ENCODE measurements at places on chromosomes 3 and 15.

- no peak for DNase-seq
Observed at GRCh38 chr15:80904998-80905397, 84.6 kb downstream of the MESD start.

GRCh38 chr3:141539431-141540187 lies 52.8 kb downstream of the RASA2 start:
- DNase-seq: no peak

DNA sequence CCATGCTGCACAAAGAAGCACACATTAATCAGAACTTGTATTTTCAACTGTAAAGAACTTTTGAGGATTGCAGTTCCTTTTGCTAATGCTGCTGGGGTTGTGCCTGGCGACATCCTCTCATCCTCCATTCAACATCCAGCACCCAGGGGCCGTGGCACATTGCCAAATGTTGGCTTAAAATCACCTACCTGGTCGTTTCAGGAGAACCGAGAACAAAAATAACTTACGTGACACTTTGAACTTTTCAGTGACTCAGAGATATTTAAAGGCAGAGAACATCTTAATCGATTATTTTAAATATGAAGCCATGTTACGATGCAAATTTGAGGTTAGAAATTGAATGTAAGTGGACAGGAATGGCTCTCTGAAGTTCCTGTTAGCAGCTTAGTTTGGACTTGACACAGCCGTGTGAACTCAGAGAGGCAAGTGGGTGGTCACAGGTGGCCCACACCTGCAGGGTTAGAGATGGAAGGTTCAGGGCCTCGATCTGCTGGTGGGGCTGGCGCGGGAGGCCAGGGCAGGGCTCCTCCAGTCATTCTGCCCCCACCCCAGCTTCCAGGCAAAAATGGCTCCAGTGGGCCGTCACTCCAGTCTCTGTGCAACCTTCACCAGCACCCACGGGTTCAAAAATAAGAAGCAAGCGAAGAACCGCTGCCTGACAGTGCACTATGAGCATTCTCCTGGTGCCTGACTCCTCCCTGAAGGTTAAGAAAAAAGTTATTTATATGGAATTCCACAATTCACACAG lies 12.2 kb downstream of the LRRK1 start:
- DNase-seq: no peak

- DNase-seq: no peak
Observed at GRCh38 chr3:63352008-63352279, 73.8 kb downstream of the SYNPR start.

- DNase-seq: peak; percentile 58
Observed at GRCh38 chr3:13346481-13347389, 73.4 kb downstream of the NUP210 start.

DNA sequence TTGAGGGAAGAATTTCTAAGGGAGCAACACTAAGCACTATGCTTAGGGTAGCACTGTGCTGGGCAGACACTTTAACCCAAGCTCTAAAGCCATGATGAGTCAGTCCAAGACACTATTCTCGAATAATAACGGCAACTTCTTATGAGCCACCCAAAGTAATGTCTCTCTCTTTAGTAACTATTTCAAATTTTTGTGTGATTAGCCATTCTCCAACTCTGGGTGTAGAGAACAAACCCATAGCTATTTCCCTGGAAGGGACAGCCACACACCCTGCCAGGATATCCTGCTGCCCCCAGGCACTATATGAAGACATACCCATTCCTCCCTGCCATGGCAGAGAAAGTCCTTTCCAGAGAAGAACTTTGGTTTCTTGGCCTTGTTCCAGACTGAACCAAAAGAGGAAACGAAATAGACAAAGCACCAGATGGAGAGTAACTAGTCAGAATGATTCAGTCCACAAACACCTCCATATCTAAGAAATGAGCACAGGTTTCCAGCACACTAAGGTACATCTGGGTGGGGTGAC lies 384.9 kb upstream of the THBS1 start:
- DNase-seq: no peak

DNA sequence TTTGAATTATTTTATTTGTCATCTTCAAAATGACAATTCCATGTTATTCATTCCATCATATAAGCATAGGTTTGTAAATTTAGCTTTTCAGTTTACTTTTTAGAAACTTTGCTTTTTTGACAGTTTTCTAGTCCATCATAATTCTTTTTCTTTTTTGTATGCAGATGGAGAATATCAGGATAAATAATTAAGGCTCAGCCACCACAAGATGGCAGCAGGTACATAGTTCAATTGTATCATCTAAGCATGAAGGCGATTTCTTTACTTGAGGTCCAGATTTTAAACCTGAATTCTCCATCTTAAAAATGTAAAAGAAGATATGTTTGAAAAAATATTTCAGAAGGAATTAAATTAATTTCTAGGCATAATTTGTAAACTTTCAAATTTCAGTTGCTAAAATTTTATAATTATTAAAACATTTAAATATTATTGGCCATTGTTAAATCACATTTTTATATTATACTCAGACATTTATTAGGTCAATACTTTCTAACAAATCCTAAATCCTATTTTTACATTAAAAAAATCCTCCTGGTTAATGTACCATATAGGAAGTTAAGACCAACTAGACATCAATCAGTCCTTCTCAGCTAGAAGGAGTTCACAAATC lies 15.1 kb downstream of the PLSCR5 start:
- DNase-seq: no peak

- no peak for DNase-seq
Observed at GRCh38 chr15:91953432-91953831, 99.9 kb downstream of the SLCO3A1 start.

- DNase-seq: no peak
Observed at GRCh38 chr3:140553591-140553990, 124.3 kb upstream of the TRIM42 start.

- no peak for DNase-seq
Observed at GRCh38 chr3:29686889-29687592, 406.2 kb downstream of the RBMS3 start.

GRCh38 chr3:148998715-148999423 lies 7.5 kb downstream of the GYG1 start:
- no peak for DNase-seq

GRCh38 chr3:89787485-89787884 lies 680.1 kb downstream of the EPHA3 start:
- DNase-seq: no peak

GRCh38 chr3:160369784-160370183 lies 29.2 kb downstream of the IFT80 start:
- no peak for DNase-seq

DNA sequence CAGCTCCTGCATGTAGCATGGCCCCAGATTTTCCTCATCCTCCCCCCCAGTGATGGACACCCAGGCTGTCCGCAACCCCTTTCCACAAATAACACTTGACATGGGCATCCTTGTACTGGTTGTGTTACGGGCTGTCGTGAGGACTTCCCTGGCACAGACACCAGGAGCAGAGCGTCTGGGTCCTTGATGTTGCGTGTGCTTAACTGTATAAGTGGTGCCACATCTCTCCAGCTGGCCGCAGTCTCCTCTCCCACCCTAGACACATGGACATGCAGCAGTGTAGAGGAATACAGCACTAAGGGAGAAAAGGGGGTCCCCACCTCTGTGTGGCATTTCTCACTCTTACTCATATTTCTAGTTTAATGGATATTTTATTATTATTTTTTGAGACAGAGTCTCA lies 56.6 kb downstream of the FBLN2 start:
- no peak for DNase-seq
